ENCODE measurements at places on chromosomes 16 and 17. TPM values are rescaled to one million over a fixed set of nuclear protein-coding genes. Genes with fewer than 3 reads are reported as not detected.

DNA sequence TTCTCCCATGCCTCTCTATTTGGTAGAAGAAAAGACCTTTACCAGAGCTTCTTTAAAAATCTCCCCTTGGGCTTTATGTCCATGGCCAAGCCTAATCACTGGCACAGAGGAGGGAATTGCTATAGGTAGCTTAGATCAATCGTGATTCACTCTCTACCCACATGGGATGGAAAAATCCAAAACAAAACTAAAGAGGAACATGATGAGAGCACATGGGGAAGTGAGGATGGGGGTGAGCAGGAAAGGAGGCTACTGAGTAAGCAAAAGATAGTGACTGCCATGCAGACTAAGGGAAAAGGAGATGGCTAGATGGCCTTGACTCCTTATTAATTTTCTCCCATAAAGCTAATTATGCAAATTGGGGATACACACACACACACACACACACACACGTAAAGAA lies 201.2 kb downstream of the HS3ST3A1 start:
- H3K36me3 ChIP-seq, result no peaks in the 10 kb centered on the region
- H3K4me3 ChIP-seq, result no peak overlapping the region
- H3K27ac ChIP-seq, result no peak overlapping the region
- no peaks in the 10 kb centered on the region for H3K4me1 ChIP-seq

- peaks cover 64% of the 10 kb centered on the region for H3K36me3 ChIP-seq
- no peak for DNase-seq
- no peak overlapping the region for H3K4me3 ChIP-seq
- peaks cover 21% of the 10 kb centered on the region for H3K4me1 ChIP-seq
- no peak overlapping the region for H3K27ac ChIP-seq
- no peaks in the 10 kb centered on the region for H3K27me3 ChIP-seq
Observed at GRCh38 chr17:45096926-45097325, 35.4 kb downstream of the PLCD3 start.

- no peak overlapping the region for H3K27ac ChIP-seq
Observed at GRCh38 chr17:64273006-64273405, 9.9 kb upstream of the TEX2 start.

DNA sequence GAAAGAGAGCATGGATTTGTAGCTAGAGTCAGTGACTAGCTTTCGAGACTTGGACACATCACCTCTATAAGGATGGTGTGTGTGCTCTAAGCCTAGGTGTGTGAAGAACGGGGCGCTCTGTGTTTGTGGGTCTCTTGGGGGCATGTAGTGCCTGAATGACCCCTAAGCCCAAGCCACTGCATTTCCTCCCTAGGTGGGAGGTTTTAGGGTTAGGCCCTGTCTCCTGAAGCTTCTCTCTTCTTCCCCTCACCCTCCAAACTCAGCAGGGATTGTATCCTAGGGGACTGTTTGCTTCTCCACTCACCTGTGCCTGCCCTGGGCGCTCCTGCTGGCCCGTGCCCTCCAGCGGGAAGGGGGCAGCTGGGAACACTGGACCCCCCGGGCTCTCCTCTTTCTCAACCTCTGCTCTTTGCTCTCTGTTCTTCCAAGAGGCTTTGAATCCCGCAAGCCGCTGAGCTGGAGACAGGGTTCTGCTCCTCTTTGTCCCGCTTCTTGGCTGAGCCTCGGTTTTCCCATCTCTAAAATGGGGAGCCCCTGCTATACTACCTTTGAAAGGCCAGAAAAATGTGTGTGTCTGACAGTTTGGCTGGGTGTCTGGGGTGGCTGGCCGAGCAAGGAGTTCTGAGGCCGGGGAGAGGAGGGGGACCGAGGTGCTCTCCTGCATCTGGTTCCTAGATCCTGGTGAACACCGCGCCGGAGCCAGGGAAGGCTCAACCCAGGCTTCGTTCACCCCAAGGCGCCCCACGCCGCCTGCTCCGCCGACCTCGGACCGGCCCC lies 810 bp downstream of the CYGB start:
- peak overlapping the region; percentile 46 for H3K4me3 ChIP-seq
- H3K4me1 ChIP-seq, result peaks cover 10% of the 10 kb centered on the region
- peaks cover 2% of the 10 kb centered on the region for H3K27me3 ChIP-seq

GRCh38 chr16:10878644-10879501 lies 1.9 kb downstream of the CIITA start:
- H3K27ac ChIP-seq, result no peak overlapping the region
- H3K4me3 ChIP-seq, result peak overlapping the region; percentile 51
- peak; percentile 19 for DNase-seq
- H3K27me3 ChIP-seq, result peaks cover 51% of the 10 kb centered on the region
- H3K4me1 ChIP-seq, result no peaks in the 10 kb centered on the region
- no peaks in the 10 kb centered on the region for H3K36me3 ChIP-seq

The HBA1 gene
- total RNA-seq, result not detected

DNA sequence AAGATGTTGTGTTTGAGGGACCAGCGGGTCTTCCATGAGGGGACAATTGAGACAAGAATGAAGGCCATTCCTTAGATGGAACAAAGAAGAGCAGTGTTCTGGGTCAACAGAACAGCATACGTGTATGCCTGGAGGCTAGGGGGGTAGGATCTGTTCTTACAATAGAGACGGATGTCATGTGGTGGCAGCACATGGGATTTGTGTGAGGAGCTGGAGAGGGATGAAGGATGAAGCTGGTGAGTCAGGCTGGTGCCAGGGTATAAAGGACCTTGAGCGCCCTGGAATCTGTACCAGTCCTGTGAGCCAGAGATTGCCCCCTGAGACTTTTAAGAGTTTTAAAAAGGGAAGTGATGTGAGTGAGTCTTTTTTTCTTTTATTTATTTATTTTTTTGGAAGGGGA lies 22.8 kb upstream of the WFDC1 start:
- H3K4me1 ChIP-seq, result no peaks in the 10 kb centered on the region
- DNase-seq, result no peak
- H3K27me3 ChIP-seq, result peaks cover 56% of the 10 kb centered on the region
- H3K27ac ChIP-seq, result no peak overlapping the region
- H3K4me3 ChIP-seq, result no peak overlapping the region

- H3K4me1 ChIP-seq, result peaks cover 10% of the 10 kb centered on the region
- peak; percentile 71 for DNase-seq
- peak overlapping the region; percentile 19 for H3K27ac ChIP-seq
- no peaks in the 10 kb centered on the region for H3K36me3 ChIP-seq
- H3K27me3 ChIP-seq, result no peaks in the 10 kb centered on the region
- no peak overlapping the region for H3K4me3 ChIP-seq
Observed at GRCh38 chr16:15498427-15499175, 64.2 kb downstream of the BMERB1 start.

The KRTAP3-2 gene
- not detected for total RNA-seq

- H3K27ac ChIP-seq, result no peak overlapping the region
- H3K4me3 ChIP-seq, result no peak overlapping the region
- H3K27me3 ChIP-seq, result peaks cover 3% of the 10 kb centered on the region
- H3K36me3 ChIP-seq, result no peaks in the 10 kb centered on the region
- no peak for DNase-seq
Observed at GRCh38 chr16:75130150-75130771, 13.7 kb upstream of the LDHD start.

- peaks cover 2% of the 10 kb centered on the region for H3K4me1 ChIP-seq
- H3K36me3 ChIP-seq, result no peaks in the 10 kb centered on the region
- no peak overlapping the region for H3K4me3 ChIP-seq
- no peaks in the 10 kb centered on the region for H3K27me3 ChIP-seq
Observed at GRCh38 chr17:50621574-50622031, 13.1 kb upstream of the ABCC3 start.

The GAS2L2 gene
- total RNA-seq, result not detected

The HS3ST3A1 gene
- total RNA-seq, result 7.5 TPM

Measured in IMR-90 (cell line).